ENCODE measurements at places on chromosomes 6 and 20.

DNA sequence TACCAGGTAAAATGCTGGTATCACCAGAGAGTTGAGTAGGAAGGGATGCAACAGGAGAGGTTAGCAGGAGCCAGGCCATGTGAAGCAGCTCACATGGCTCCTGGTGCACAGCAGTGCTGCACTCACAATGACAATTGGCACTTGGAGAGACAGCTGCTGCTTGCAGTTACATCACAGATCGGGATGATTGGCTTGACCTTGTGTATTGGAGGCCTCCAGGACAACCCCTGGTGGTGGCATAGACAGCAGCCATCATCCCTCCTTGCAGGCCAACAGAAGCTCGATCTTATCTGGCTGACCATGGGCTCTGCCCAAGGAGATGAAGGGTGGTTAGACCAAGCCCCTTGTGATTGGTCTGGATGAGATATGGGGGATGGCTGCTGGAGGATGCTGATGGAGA is 73.0 kb downstream of the EYA2 start:
- no peak for DNase-seq

- no peak for DNase-seq
Observed at GRCh38 chr20:13042458-13042794, 33.7 kb downstream of the SPTLC3 start.

DNA sequence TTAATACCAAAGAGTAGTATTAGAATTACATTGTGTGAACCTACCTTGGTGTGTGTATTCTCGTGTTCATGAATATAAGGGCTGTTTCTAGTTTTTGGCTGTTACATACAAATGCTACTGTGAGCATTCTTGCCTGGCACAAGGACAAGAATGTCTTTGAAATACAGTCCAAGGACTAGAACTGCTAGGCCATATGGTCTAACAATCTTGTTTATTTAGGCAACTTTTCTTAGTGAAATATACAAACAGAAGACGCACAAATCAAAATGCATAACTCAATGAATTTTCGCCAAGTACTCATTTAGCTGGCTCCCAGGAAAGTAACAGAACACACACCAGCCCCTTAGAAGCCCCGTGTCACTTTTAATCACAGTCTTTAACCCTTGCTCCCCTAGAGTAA is 28.5 kb downstream of the KDM1B start:
- DNase-seq, result no peak

- DNase-seq, result peak; percentile 82
Observed at GRCh38 chr6:31897612-31898382, at the start of gene EHMT2. Gene EHMT2 (minus strand): TSS chr6:31897698. CDS start chr6:31897677, 21 bp downstream.

GRCh38 chr6:13275435-13275989 is 52.8 kb downstream of the TBC1D7 start:
- no peak for DNase-seq

DNA sequence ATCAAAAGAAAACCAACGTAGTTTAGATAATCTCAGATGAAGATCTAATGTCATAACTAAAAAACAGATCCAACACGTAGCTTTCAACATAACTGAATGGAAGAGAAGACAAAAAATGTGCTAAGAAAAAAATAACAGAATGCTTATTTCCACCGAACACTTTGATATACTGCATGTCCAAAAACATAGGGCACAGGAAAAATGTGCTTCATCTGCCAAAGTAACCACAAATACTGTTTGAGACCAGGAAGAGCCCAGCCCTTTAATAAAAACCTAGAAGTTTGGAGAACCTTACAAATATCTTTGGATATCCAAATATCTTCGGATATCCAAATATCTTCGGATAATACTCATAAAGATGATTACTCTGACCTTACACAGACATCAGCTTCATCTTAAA is 19.8 kb downstream of the LAMA4 start:
- DNase-seq, result no peak

DNA sequence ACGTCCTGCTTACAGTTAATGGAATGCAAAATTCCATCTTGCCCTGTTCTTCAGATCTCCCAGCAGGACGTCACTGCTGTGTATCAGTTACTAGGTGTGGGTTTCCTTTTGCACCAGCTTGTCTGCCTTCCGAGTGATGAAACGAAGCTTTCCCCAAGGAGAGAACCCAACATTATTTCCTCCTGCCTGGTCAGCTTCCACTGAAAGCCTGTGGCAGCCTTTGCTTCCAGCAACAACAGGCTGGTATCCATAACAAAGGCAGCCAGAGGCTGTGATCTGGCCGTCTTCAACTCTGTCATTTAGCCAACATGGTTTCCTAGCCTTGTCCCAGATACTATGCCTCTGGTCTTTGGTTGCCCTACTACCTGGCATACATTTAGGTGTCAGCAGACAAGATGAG is 78.9 kb upstream of the HEY2 start:
- DNase-seq, result no peak

- no peak for DNase-seq
Observed at GRCh38 chr6:161057103-161058091, 65.8 kb downstream of the MAP3K4 start.

DNA sequence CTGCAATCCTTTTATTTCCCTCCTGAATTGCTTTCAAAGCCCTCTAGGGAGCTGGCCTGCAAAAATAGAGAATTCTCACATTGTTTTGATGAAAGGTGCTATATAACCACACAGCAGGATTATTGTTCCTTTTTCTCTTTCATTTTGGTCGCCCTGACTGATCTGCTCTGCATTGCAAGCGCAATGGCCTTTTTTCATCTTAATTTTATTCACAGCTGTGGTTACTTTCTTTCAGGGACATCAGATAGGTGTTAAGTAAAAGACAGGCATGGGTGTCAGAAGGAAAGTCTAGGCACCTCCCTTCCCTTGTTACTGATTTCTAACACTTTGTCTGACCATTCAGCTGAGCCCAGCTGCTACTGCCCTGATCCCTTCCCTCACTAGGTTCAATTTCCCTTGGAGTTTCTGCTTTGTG is 850.5 kb upstream of the MAP3K7 start:
- no peak for DNase-seq

DNA sequence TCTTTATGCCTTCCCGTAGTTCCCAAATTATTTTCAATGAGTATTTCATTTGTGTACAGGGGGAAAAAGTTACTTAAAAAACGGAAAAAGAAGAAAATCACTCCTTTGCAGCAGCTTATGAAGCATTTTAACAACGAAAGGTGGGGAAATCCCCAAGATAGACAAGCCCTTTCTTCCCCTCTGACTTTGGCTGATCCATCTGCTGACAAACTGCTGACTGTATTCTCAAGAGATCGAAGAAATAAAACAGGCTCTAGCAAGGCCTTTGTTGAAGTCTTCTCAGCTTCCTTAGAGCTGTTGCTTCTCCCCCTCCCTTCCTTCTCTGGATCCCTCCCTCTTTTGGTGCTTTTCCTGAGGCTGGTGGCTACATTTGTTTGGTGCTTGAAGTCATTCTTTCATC is 325.2 kb downstream of the NRN1 start:
- no peak for DNase-seq

- DNase-seq, result no peak
Observed at GRCh38 chr6:4901386-4902061, 102.3 kb downstream of the RPP40 start.

DNA sequence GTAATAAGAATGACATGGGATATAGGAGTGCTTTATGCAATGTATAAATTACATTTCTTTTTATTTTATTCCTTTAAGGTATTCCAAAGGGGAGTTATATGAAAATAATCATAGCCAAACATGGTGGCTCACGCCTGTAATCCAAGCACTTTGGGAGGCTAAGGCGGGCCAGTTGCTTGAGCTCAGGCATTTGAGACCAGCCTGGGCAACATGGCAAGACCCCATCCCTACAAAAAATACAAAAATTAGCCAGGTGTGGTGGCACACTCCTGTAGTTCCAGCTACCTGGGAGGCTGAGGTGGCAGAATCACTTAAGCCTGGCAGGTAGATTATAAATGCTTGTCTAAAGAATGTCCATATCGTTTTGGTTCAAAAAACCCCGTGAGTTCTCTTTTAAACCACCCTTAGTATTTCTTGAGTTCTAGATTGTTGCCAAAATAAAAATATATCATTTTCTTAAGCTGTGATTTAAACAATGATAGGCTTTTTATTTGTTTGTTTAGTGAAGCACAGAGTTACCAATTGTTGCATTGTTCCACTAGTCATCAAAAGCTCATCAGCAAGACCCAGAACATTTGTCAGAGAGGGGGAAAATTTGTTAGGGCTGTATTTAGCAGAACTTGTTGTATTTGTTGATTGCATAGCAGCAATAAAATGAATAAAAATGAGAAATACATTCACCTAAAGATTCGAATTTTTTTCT is 146.2 kb downstream of the KHDC1L start:
- DNase-seq, result no peak
